ENCODE measurements at places on chromosomes 2 and 18.
A peak's percentile ranks its signal among the peaks of the same experiment; 100 is the strongest.

- DNase-seq = no peak
Measured at GRCh38 chr18:59395226-59396175, 36.4 kb upstream of the LMAN1 start.

GRCh38 chr2:225310745-225311144 lies 88.8 kb upstream of the NYAP2 start:
- peak; percentile 41 for DNase-seq

DNA sequence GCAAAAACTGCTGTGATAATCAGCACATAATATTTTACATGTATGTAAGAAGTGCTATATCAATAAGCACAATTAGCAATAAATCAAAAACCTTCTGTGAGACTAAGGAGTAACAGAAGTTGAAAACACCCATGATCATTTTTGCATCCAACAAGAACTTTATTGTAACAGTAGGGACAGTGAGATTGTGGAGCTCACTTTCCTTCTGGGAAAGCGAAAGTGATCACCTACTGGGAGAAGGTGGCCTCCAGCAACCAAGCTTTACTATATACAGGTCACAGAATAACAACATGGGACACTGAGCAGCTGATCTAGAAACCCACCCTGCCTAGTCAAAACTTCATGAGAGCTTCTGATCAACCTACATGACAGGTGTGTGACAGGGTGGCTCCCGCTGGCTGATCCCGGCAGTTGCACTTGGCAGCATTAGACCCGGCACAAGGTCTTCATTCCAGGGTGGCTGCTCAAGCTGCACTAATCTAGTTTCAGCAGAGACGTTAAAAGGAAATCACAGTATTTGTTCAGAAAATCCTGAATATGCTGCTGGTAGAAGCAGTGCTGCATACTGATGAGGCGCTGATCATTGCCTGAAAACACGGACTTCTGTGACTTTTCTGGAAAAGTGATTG lies 63.5 kb upstream of the ARL5A start:
- DNase-seq = no peak

GRCh38 chr2:121471532-121472469 lies 58.9 kb upstream of the RNU4ATAC start:
- no peak for DNase-seq

- DNase-seq = no peak
Measured at GRCh38 chr18:35616664-35617423, 35.3 kb downstream of the GALNT1 start.

GRCh38 chr2:96524482-96525210 lies 11.9 kb upstream of the ARID5A start:
- no peak for DNase-seq

- no peak for DNase-seq
Measured at GRCh38 chr18:77042583-77042982, 90.0 kb downstream of the MBP start.

- no peak for DNase-seq
Measured at GRCh38 chr2:212037062-212037461, 501.5 kb downstream of the ERBB4 start.

DNA sequence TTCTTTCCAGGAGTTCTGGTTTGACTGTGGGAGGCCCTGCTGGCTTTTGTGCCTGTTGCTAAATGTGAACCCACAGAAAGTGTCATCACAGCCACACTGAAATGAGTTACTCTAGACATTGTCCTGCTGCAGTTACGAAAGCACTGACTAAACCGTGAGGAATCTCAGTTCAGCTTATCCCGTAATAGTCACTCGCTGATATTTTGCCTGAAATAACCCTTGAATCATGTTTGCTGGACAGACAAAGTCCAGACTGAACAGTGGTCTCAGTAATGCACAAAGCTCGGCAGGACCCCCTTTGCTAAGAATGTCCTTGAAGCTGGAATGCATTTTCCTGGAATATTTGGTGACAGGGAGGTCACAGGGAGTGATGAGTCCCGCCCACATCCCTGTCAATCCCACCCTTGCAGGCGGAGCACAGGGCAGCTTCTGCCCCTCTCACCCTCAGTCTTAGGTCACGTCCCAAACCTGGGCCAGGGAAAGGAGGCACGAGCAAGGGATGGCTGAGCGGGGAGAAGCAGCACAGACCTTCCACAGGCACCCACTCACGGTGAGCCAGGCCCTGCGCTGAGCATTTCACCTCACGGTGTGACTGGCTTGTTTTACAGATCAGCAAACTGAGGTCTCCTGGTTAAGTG lies 53.4 kb downstream of the ADI1 start:
- no peak for DNase-seq

DNA sequence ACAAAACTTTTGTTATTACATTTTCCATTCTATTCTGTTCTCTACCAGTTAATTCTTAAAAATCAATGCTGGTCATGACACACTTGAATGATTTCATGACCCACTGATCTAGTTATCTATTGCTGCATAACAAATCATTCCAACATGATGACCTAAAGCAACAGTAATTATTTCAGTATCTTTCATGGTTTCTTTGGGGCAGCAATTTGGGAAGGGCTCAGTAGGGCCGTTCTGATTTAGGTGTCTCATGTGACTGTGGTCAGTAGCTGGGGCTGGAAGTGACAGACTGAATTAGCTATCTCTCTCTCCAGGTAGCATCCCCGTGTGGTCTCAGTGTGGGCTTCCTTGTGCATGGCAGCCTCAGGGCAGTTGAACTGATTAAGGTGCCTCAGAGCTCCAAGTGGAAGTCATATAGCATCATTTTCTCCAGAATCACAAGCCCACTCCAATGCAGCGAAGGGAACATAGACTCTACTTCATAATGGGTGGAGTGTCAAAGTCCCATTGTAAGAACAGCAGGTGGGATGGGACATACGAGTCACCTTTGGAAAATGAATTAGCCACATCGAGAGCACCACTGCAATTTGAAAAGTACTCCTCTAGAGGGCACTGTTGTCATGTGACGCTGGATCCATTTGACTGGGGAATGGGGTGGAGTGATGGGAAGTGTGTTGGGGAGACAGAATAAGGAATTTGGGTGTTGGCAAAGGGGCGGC lies 39.1 kb upstream of the FAM136A start:
- DNase-seq = peak; percentile 33

DNA sequence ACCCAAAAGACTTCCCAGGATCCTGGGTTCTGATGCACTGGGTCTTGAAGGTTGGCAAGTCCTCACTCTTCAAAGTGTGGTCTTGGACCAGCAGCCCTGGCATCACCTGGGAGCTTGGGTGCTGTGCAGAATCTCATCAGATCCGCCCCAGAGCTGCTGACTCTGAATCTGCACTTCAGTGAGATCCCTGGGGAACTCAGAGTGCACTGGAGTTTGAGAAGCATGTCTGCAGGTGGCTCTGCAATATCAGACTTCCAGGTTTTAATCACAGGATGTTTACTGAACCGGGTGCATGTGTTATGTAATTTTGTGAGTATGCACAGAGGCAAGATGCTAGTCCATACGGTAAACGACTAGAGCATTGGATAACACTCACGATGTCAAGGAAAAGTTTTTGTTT lies 58.0 kb upstream of the BOD1L2 start:
- peak; percentile 29 for DNase-seq

DNA sequence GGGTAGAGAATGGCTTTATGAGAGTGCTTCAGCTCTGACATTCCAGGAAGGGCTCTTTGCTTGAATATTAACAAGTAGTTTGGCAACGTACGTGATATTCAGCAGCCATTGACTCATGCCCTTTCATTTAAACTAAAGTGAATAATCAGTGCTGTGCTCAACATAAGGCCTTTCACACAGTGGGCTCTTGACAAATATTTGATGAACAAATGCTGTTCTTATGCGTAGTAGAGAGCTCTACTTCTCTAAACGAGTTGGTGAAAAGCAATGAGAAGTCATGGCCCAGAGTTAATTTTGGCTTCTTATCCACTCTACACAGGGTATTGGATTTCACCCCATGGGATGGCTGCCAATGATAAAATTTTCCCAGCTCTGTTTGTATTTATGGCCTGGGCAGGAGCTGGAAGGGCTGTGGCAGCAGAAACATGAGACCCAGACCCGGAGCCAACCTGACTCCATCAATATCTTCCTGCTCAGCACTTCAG lies 338.9 kb downstream of the CCDC85A start:
- peak; percentile 85 for DNase-seq

- DNase-seq = no peak
Measured at GRCh38 chr2:9508931-9509330, 34.6 kb downstream of the IAH1 start.

DNA sequence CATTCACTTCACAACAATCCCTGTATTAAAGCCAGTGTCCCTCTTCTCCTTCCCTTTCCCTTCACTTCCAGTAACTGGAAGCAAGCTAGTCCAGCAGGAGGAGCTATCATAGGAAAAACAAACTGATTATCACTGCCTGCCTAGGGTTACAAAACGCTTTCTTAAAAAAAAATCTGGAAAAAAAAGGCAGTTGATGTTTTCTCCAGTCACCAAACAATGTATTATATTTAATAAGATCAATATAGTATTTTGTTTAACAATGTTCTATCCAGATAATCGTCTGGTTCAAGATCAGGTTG lies 78.8 kb upstream of the ITGB6 start:
- no peak for DNase-seq

- no peak for DNase-seq
Measured at GRCh38 chr2:64608867-64609226, 44.9 kb downstream of the SERTAD2 start.

GRCh38 chr2:55048508-55049042 lies 1.7 kb downstream of the RTN4 start:
- DNase-seq = no peak

DNA sequence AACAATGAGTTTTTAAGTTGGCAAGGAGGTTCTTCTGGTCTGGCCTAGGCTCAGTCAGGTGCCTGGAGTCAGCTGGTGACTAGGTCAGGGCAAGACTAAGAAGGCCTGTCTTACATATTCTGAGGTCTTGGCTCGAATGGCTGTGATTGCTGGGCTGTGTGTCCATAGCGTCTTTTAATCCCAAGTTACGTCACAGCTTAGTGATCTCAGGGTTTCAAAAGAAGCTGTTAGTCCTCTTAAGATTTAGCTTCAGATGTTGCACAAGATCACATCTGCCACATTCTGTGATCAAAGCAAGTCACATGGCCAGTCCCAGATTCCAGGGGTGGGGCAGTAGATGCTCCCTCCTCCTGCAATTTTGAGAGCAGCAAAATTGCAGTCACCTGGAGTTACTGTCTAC lies 61.3 kb downstream of the PKP4 start:
- DNase-seq = no peak

GRCh38 chr2:217095511-217096205 lies 235.8 kb upstream of the TNP1 start:
- no peak for DNase-seq

GRCh38 chr18:62200121-62200914 lies 13.3 kb downstream of the RELCH start:
- no peak for DNase-seq

- DNase-seq = no peak
Measured at GRCh38 chr2:122831649-122832048, 1076.2 kb downstream of the TSN start.

DNA sequence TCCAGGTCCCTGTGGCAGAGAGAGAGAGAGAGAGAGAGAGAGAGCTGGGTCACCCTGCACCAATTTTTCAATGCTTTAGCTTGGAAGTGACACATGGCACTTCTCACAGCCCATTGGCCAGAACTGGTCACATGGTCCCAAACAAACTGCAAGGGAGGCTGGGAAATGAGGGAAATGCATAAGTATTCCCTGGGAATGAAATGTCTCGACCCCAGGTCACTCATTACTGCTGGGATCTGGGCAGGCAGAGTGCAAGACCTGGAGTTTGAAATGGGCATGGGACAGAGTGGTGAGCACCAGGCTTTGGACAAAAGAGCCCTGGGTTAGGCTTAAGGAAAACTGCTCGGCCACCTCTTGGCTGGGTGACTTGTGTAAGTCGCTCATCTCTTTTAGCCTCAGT lies 37.0 kb downstream of the SMAD7 start:
- DNase-seq = no peak

GRCh38 chr18:78777992-78778391 lies 201.6 kb upstream of the SALL3 start:
- no peak for DNase-seq

DNA sequence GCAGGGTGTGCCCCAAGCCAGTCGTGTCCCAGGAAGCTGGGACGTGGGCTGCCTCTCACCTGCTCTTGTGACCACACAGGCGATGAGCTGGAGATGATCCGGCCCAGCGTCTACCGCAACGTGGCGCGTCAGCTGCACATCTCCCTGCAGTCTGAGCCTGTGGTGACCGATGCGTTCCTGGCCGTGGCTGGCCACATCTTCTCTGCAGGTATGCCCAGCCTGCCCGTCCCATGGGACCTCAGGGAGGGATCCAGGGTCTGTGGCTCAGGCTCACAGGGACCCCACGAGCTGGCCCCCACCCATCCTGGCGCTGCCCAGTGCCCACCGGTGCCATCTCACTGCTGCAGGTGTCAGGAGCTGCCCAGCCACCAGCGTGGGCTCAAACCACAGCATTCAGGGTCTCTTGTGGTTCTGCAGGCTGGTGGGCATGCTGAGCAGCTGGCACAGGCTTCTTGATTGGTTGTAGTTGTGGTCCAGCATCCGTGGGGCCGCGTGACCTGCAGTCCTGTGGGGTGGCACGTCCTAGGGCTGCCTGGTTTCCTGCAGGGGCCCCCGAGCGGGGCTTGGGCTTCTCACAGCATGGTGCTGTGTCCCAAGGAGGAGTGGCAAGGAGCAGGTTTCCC lies 3.8 kb downstream of the BOK start:
- no peak for DNase-seq

DNA sequence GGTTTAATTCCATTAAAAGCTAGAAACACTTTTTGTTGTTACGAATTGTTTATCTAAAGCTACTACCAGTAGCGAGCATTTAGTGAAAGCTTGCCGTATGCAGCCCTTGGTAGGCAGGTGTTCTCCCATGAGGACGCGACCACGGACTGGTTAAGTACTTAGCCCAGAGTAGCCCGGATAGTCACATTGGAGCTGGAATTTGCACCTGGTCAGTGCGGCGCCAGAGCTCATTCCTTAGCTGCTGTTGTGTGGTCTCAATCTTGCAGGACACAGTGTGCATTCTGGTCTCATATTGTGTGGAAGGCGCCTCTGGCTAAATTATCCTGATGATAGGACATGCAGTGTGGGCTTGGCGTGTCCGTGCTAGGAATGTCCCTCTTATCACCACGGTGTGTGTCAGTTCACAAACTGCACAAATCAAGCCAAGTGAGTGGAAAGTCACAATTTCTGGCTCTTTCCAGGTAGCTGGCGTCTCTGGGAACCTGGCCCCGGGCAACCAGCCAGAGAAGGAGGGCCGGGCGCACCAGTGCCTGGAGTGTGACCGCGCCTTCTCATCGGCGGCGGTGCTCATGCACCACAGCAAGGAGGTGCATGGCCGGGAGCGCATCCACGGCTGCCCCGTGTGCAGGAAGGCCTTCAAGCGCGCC lies 133.3 kb downstream of the ZNF236 start:
- peak; percentile 9 for DNase-seq

GRCh38 chr2:58354230-58354629 lies 113.1 kb upstream of the FANCL start:
- no peak for DNase-seq

DNA sequence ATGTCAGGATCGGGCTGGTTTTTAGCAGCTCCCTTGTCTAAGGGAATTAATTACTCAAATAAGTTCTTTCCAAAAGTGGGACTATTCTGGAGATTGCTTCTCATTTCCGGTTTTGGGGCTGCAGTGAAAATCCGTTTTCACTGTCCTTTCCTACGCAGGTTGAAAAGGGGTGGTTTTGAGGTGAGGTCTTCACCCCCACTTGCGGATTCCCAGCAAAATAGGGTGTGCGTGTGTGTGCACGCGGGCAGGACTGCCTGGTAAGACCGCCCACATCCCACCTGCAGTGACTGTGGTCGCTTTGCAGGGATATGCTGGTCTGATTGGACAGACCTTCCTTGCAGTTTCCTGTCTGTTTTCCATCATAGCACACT lies 472 bp upstream of the PLEKHM3 start:
- DNase-seq = no peak

Measured in NCI-H1092 (cell line).